ENCODE measurements at places on chromosomes 6 and 20.

GRCh38 chr6:42009844-42010184 lies 40.5 kb upstream of the TAF8 start:
- no peak for DNase-seq

DNA sequence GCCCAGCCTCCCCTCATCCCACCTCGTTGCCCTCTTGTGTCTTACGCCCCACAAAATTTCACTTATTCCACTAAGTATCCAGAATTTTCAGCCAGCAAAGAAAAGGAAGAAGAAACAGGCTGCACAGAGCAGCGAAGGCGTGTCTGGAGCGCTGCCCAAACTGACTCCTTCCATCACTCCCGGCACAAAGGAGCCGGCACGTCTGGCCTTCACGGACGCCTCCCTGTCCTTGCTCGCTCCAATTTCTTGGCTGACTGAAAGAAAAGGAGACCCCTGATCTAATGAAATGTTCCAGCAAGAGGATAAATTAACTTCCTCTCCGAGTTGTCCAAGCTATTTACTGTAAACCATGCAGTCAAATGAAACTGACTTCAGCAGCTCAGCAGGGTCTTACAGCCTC lies 152.3 kb upstream of the CDH4 start:
- no peak for DNase-seq

- DNase-seq: no peak
Measured at GRCh38 chr20:57809149-57809548, 99.3 kb upstream of the PMEPA1 start.

DNA sequence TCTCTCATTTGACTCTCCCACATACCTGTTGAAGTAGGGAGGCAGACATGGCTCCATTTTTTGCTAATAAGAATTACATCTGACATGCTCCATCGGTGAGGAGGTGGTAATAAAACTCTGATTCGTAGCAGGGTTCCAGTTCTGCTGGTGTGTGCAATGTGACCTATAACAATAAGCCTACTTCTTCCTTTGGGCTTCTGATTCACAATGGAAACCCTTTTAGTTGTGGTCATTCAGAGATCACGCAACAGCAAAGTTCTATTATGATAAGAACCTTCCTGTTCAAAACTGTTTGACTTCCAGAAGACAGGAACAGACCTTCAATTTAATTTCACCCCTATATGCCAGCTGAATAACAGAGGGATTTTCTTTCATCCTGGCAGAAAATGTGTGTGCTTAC lies 31.4 kb upstream of the GSTA4 start:
- DNase-seq: no peak

DNA sequence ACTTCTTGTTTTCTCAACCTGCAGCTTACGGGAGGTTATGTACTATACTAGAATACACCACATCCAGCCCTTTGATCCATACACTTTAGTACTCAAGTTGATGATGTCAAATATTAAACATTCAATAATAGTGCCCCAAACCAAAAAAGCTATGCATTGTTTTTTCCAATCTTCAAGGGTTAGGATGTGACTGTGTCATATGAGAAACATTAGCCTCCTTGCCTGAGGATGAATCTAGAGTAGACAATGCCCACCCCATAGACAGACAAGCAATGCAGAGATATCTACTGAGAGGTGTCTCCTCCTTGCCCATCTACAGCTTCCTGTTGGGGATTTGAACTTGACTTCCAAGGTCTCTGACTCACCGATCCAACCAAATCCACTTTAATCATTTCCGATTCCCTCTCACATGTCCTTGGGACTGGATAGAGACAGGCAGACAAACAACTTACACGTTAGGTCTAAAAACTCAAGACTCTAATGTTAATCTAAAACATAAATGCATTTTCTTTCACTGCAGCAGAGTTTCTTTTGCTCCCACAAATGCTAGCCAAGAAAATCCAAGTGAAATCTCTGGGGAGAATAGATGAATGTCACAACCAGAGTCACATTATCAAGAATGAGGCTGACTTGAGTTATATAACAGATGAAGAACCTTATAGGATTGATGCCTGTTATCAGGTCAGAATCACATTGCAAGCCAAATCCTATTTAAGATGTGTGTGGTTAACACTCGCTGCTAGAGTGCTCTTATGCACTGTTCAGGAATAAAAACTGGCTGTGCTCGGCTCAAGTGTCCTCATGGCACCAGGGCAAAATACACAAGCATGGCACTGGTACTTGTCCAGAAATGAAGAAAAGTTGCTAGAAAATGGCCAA lies 75.5 kb upstream of the TNFAIP3 start:
- no peak for DNase-seq

DNA sequence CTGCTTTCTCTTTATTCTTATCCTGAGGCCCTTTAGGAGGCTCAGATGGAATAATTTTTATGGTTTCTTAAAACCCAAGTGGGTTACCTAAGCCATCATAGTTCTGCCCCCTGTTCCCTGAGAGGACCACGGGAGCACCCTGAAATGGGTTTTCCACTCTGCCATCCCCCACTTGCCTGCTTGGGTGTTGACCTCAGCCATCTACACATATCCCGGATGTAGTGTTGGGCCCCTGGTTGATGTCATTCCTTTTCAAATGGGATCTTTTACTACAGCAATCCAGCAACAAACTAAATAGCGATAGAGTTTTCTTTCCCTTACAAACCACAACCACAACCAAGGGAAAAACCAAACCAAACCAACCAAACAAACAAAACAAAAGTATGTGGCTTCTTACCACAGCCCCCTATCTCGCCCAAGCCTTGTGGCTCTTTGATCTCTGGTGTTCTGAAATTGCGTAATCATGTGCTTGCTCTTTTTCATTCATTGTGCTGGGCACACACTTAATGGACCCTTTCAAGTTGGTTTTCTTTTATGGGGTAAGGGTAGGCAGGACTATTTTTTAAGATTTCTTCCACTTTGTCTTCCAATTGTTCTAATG lies 154.9 kb downstream of the ESR1 start:
- no peak for DNase-seq

DNA sequence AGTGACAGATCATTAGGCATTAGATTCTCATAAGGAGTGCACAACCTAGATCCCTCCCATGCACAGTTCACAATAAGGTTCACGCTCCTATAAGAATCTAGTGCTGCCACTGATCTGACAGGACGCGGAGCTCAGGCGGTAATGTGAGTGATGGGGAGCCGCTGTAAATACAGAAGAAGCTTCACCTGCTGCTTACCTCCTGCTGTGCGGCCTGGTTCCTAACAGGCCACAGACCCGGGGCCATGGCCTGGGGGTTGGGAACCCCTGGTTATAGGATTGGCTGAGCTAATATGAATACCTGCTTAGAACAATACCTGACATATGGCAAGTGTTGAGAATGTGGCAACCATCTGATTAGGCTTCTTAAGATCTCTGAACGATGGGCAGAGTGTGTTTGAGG lies 2.4 kb downstream of the PNPLA1 start:
- no peak for DNase-seq

DNA sequence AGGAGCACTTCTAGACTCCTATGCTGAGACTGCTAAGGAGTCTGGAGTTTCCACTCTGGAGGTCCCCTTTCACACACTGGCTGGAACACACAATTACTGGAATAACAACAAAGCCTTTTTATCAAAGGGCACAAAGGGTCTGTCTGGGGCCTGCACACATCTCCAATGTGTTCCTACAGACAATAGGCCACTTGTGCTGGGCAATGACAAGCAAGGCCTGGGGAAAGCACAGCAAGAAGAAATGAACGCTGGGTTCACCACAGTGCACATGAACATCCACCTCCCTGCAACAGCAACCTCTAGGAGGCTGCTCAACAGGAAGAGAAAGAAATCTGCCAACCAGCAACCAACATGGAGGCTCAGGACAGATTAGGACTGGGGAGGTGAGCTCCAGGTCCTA lies 43.9 kb downstream of the TRPC4AP start:
- no peak for DNase-seq

- no peak for DNase-seq
Measured at GRCh38 chr20:11810311-11811083, 107.2 kb upstream of the BTBD3 start.

GRCh38 chr6:15152700-15153099 lies 93.2 kb upstream of the JARID2 start:
- no peak for DNase-seq

GRCh38 chr6:42315991-42316970 lies 98.6 kb upstream of the MRPS10 start:
- no peak for DNase-seq

DNA sequence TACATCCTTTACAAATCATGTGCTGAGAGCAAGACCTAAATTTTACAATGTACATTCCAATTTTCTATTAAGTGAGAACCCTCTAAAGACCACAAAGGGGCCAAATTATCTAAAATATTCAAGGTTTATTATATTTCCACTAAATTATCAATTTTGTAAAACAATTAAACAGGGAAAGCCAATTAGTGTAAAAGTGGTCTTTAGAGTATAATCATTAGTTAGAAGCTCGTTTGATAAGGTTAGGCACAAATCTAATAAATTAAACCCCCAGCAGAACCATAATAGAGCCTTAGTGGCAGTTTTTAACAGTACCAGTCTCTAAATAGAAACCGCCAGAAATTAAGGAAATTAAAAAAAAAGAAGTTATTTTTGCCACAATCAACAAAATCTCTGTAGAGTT lies 249.1 kb upstream of the MANEA start:
- no peak for DNase-seq

- no peak for DNase-seq
Measured at GRCh38 chr6:15340775-15341174, 94.9 kb downstream of the JARID2 start.

- no peak for DNase-seq
Measured at GRCh38 chr6:105675715-105676397, 273.0 kb upstream of the PREP start.

Measured in stimulated activated CD8-positive, alpha-beta memory T cell treated with anti-CD3 and anti-CD28 coated beads, Interleukin-2, amount 100 ng/mL, for 48 hours (primary cell).